ENCODE measurements at places on chromosomes 2 and 18.

DNA sequence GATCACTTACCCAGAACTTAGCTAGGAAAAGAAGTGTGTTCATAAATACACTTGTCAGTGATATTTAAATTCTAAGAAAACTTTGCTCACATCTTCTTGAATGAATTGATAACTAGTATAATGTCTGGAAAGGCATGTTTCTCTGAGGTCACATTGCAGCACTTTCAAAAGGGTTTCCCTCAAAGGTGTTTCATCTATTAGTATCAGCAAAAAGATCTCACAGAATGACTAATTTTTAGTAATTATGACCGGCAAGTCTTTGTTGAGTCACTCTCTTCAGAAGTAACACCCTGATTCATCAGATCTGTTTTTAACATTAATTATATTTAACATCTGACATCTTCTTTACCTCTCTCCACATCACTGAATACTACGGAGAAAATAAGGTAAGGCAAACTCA lies 222.3 kb downstream of the IKZF2 start:
- DNase-seq, result no peak

GRCh38 chr2:48851161-48851560 lies 95.6 kb upstream of the LHCGR start:
- DNase-seq, result no peak

DNA sequence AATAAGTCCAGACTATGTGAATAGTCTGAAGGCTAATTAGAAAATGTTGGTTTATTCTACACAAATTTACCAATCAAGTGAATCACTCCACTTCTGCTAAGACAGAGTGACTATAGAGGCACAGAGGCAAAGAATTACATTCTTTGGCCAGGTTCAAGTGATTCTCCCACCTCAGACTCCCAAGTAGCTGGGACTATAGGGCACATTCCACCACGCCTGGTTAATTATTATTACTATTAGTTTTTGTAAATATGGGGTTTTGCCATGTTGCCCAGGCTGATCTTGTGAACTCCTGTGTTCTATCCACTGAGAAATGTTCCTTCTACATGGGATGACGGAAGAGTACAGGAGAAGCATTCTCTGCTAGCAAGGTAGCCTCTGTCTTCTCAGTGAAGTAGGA lies 37.6 kb upstream of the PSME4 start:
- DNase-seq, result no peak

DNA sequence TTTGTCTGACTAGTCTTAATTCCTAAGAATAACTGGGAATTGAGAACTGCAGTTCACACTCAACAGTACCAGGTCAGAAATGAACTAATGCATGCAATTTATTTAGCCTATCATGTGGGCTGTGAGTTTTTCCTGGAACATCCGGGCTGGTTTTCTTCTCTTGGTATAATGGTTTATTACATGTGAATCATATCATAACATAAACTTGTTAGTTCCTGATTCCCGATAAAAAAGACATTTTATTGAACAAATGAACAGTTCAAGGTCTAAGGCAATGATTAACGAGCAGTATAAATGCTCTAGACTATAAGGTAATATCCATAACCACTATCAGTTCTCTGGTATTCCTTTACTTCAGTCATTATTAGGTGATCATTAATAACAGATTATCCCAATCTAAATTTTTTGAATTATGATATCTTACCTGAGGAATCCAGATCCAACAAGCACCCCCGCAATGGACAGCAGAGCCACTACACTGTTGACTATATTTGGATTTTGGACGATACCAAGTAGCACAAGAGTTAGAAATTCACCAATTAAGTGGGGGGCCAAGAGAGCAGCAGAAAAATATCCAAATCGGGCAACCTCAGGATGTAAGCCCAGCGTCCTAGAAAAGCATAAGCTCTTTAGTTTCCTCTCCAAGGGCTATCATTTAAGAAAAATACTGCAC lies 19.0 kb downstream of the ABCG5 start:
- DNase-seq, result no peak

DNA sequence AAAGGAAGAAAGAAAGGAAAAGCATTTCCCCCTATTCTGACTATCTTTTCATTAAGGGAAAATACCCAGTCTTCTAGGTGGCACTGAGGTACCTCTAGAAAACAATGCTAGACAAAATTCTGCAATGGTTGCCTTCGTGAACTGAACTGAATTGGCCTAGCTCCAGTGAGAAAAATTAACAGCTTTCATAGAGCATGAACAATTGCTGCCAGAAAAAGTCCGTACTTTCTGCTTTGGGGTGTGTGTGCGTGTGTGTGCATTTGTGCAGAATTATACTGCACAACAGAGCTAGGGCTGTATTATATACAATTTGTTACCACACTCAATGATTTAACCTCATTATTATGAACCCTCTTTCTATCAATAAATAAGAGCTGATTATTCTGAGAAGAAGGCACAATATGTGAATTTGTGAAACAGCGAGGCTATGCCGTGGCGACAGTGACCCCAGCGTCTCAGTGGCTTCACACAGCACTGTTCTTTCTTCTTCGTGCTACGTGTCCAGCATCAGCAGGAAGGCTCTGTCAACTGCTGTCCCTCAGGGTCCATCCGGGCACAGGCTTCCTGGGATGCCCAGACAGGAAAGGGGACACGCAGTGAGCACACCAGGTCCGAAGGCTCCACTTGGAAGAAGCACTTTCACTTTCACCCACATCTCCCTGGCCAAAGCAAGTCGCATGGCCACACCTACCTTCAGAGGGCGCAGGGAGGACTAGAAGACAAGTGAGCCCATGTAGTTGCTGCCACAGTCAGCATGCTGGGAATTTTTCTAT lies 47.5 kb downstream of the PTGR3 start:
- DNase-seq, result peak; percentile 16

- no peak for DNase-seq
These were observed 35.3 kb downstream of the ADCYAP1 start for GRCh38 chr18:939958-940357.

DNA sequence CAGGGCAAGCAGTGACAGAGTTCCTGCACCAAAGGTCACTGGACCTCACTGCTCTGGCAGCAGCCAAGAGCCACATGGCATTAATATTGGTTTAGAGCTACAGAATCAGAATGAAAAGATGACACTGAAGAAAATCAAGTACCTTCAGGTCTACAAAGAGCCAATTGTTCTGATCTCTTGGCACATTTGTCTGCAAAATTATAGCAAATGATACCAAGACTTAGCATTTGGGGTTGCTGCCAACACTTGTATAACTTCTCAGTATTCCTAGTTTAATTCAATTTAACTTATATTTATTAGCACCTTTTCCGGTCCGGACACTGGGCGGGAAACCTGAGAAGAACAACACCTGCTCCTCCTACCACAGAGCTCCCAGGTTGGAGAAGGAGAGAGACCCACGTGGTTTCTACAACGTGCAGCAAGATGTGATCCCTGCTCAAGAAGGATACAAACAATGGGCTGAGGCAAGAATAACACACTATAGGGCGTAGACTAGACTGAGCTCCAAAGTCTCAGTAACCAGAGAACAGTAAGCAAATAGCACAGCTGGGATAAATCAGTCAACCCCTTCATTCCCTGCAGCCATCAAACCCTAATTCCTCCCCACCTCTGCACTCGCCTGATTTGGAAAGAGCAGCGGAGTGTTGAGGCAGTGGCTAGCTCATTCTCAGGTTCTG lies 2.4 kb downstream of the LRRC30 start:
- DNase-seq, result no peak

DNA sequence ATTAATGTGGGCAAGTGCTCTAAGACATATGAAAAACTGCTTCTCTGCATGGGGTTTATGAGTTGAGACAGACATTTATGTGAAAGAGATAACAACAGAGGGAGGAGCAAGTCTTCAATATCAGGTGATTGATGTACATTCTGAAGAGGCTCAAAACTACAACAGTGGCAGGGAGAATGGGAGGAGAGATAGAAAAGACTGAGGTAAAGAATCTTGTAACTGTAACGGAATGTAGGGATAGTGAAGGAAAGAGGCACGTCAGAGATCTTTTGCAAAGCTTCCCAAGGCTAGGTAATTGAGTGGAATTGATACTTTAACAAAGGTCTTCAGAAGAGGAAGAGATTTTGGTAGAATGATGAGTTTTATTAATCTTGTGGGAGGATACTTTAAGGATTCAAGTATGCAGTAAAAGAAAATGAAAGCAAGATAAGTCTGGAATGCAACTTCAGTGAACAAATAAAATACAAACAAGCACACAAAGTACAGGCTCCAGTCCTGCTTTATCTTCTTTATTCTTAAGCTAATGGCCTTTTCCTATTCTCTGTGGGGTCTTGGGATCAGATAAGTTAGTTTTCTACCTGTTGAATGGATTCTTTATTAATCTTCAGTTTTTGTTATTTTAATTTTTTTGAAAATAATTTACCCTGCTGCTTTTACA lies 15.0 kb downstream of the SMAD4 start:
- no peak for DNase-seq

DNA sequence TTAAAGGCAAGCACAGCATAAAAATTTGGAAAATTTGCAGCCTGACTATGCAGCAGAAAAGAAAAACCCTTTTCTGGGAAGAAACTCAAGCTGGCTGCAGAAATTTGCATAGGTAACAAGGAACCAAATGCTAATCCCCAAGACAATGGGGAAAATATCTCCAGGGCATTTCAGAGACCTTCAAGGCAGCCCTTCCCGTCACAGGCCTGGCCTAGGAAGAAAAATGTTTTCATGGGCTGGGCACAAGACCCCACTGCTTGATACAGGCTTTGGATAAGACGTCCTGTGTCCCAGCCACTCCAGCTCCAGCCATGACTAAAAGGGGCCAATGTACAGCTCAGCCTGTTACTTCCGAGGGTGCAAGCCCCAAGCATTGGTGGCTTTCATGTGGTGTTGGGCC lies 717.6 kb downstream of the TDRD15 start:
- no peak for DNase-seq

- no peak for DNase-seq
These were observed 34.3 kb upstream of the SNORC start for GRCh38 chr2:232835687-232836208.

GRCh38 chr18:26710470-26711096 lies 154.9 kb downstream of the AQP4 start:
- no peak for DNase-seq

- DNase-seq, result no peak
These were observed 10.0 kb downstream of the HK2 start for GRCh38 chr2:74843899-74844298.

DNA sequence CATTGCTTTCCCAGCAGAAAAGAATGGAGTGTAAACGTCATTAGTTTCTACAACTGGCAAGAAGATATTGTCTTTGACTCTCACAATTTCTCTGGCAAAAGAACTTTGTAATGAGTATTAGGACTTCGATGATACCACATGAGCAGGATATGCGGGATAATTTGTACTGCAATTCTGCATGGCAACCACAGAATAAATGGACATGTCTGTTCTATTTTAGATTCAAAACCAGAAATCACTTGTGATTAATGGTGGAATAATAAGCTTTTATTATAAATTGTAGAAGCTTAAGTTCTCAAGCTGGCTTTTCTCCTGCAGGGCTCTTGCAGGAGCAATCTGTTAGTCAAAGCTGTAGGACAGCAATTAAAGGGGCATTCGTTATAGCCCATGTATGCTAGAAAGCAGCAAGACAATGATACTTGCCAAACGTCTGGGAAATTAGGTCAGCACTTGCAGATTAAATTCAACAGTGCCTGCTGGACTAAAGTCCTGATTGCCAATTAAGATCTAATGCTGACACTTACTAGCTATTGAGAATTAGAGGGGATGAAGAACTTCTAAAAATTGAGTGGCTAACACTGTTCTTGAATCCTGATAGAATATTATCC lies 177.9 kb downstream of the PTH2R start:
- DNase-seq, result no peak

DNA sequence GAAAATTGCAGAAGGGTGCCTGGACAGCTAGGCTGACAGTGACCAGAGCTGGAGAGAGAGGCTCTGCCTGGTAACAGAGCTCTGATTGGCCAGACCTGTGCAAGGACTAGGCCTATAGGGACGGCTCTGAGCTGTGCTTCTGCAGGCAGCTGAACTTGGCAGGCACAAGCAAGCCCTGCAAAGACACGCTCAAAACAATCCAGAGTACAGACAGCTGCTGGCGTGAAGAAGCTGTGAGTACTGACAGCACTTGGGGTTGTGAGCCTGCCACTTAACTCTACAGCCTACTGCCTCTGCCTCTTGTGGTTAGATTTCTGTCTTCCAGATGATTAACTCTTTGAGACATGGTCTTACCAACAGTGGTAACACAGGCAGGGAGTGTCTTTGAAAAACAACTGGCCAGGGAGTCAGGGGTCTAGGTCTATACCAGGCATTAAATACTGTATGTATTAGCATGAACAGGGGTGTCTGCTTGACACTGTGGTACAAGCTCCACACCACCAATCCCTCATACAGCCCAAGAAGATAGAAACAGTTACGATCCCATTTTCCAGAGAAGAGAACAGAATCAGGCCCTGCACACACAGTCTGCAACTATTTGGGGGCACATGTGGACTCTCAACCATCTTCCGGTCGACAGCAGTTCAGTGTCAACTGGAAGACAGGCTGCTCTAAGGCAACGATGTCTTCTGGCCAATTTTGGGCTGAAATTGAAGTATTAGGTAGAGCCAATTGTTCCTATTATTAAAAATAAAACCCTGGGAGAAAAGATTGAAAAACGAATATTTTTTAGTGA lies 568.4 kb downstream of the TNS1 start:
- peak; percentile 80 for DNase-seq

DNA sequence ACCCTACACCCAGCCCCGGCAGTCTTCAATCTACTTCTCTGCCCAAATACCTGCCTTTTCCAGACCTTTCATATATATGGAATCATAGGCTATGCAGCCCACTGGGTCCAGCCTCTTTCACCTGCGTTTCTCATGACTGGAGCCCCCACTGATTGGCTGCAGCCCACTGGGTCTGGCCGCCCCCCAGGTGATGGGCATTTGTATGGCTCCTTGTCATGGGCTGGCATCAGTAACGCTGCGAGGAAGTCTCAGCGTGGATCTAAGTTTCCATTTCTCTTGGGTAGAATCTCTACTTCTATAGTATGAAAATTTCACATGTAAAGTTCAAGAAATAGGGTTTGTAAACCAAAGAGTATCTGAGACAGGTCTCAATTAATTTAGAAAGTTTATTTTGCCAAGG lies 281.9 kb downstream of the NDUFA10 start:
- no peak for DNase-seq

GRCh38 chr2:102755284-102755683 lies 6.5 kb upstream of the TMEM182 start:
- DNase-seq, result no peak

DNA sequence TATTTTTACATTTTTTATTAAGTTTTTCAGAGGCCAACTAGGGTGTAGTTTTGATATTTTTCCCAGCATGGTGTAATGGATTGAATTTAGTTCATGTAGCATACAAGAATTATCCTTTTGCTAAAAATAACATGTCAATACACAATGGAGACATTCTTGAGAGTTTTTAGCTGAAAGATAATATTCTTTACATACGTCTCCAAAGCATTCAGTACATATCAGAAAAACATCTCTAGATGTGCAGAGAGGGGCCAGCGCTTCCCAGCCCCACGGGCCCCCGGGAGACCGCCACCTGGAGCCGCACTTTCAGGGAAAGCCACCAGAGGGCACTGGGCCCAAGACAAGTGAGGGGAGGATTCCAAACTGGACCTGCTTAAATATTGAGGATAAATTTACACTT lies 499.4 kb downstream of the GALR1 start:
- DNase-seq, result no peak

- DNase-seq, result no peak
These were observed 142.3 kb upstream of the BOD1L2 start for GRCh38 chr18:57004366-57005121.

GRCh38 chr18:79326413-79327198 lies 69.1 kb upstream of the NFATC1 start:
- DNase-seq, result no peak

Measured in tibial nerve (tissue), 4 donors.